RPMI7951 (cell line): ENCODE measurements at places on chromosomes 2 and 18. TPM values are rescaled to one million over a fixed set of nuclear protein-coding genes. Genes with fewer than 3 reads are reported as not detected.

The CPO gene
- total RNA-seq: not detected in 2 replicates

The TEKT4 gene
- not detected in 2 replicates for total RNA-seq

- DNase-seq: no peak
Observed at GRCh38 chr2:1972948-1973347, 228.6 kb upstream of the PXDN start.

The IL36A gene
- not detected in 2 replicates for total RNA-seq

- DNase-seq: no peak
Observed at GRCh38 chr2:154814856-154815255, 116.4 kb downstream of the KCNJ3 start.

GRCh38 chr2:234898534-234899053, 53.2 kb upstream of the SH3BP4 start:
- DNase-seq: no peak

- DNase-seq: peak; percentile 24
Observed at GRCh38 chr2:65025453-65026123, 30.6 kb upstream of the CEP68 start.

DNA sequence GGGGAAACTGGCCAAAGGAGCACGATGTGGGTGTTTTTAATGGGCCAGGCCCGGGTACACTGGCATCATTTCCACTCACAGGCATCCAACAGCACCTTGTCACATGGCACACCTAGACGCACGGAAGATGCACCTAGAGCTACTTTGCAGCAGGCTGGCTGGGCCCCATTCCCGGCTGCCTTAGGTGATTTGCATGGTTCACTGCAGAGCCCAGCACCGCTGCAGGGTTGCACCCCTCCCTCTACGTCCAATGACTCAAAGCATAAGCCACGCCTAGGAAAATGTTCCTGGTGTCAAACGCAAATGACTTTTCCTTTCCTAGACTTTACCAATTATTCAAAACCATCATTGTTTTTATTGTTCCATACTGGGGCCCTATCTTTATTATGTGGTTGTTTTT, 222.9 kb downstream of the EIPR1 start:
- DNase-seq: no peak

The TMEM163 gene
- total RNA-seq: 10.3 and 10.7 TPM in 2 replicates

The BOK gene
- 13.1 and 13.2 TPM in 2 replicates for total RNA-seq

DNA sequence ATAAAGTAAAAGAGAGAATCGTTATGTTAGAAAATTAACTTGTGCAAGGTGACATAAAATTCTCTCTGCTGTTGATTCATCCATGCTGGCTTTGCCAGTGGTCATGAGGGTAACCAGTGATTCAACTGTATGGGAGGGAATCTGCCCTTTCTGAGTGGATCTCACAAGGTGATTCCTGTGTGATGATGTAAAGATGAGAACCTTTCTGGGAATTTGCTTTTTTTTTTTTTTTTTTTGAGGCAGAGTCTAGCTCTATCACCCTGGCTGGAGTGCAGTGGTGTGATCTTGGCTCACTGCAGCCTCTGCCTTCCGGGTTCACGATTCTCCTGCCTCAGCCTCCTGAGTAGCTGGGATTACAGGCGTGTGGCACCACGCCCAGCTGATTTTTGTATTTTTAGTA, 23.3 kb downstream of the RAB31 start:
- no peak for DNase-seq

DNA sequence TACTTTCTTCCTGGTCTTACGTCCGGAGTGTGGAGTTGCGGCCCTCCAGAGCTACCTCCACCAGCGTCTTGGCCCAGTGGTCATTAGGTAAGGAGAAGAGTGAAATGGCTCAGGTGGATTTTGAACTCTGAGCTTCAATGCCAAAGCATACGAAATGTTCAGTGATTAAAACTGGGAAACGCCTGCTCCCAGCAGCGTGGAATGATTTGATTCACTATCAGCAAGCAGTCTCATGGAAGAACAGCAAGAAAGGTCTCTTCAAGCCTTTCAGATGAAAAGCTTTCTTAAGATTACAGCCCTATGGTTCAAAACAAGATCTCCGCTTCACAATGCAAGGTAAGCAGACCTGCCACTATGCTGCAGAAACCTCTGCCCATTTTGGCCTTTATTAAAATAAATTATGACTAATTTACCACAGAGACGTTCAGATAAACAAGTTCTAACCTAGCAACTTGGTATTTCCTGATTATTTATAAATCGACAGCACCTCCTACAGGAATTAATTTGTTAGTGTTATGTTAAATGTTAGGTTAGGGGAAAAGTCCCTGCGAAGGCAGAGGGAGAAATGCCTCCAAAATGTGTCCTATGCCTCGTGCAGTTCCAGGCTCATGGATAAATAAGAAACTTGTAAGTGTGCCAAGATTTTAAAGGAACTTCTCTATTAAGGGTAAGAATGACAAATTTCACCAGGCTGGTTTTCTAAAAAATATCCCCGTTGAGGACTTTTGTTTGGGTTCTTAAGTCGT, 10.1 kb downstream of the SP9 start:
- peak; percentile 41 for DNase-seq
